ENCODE measurements at places on chromosomes 2 and 18.

DNA sequence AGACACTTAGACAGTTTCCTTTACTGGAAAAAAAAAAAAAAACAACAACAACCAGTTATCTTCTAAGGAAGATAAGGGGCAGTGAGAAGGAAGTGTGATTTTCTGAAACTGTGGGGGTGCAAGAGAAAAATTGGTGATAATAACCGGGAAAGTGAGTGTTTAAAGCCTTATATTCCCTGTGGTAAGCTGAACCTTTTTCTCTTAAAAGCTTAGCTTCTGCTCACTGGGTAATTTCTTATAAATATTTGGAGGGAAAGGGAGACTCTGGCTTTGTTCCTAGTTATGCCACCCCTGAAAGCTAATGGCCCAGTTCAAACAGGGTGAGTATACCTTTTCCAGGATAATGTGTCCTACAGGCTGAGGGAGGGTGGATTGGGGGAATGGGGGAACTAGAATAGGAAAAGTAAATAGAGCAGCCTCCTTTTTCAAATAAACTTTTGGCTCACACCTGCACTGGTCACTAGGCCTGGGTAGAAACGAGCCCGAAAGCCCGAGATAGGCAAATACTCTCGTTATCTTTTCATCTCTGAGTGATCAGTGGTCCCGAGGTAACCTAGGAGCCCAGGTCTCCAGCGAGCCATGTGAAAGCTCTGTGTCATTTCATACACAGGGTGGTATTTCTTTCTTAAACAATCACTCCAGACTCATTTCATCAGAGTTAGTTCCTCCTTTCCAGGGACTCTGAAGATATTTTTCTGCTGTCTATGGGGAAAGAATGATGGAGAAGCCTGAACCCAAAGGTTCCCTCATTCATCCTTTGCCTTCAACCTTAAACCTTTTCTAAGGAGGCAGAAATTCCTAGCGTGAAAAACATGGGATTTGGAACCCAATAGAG is 15.5 kb upstream of the SRBD1 start:
- no peak for DNase-seq

- no peak for DNase-seq
Measured at GRCh38 chr2:120224256-120224655, 1.1 kb upstream of the TMEM185B start.

DNA sequence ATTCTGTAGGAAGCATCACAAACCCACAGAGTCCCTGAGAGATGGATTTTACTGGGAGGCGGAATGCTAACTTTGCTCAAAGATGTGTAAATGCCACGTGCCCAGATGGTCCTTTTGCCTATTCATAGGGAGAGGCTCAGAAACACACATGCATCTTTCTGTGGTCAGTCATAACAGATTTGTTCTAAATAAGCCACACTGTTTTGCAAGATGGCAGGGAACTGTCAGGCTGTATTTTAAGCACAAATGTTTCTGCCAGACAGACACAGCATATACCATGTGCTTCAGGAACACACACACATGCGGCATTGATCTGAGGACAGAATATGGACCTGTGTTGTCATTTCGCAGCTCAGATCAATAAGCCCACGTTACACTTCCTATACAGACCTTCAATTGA is 312.0 kb downstream of the GPD2 start:
- no peak for DNase-seq

- no peak for DNase-seq
Measured at GRCh38 chr2:2107141-2107540, 223.9 kb downstream of the MYT1L start.

DNA sequence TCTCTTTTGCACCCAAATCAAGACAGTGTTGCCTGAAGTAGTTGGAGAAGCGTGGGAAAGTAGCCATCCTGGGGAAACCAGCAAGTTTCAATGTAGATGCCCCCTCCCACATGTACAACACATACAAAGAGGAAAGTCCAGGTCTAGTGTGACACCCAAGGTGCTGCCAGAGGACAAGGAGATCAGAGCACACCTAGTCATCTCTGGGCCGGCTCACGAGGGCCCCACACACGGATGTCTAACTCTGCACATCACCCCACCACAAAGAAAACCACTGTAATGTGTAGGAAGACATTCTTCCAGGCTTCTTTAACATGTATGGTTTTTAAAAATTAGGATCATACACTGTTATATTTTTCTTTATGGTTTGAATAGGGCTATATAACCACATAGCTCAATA is 21.6 kb downstream of the PARD6G start:
- no peak for DNase-seq

DNA sequence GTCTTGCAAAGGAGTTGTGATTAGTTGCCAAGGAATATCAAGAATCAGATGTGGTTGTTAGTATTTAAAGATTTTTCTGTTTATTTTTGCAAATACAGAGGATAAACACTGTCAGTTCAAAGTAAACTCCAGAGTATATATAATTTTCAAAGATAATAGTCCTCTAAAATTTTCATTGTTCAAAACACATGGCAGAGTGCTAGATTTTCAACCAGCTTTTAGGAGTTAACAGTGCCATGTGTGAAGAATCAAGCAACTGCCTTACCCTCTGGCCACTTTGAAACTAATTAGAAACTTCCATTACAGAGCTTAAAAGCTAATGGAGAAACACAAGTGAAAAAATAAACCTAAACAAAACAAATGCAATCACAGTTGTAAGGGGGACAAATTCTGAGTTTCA is 1605.6 kb upstream of the ZEB2 start:
- DNase-seq: no peak

GRCh38 chr18:29003194-29003593 is 826.3 kb upstream of the CDH2 start:
- no peak for DNase-seq

- DNase-seq: no peak
Measured at GRCh38 chr2:66536997-66537396, 102.1 kb downstream of the MEIS1 start.

GRCh38 chr2:4964579-4964978 is 727.6 kb upstream of the SOX11 start:
- no peak for DNase-seq

DNA sequence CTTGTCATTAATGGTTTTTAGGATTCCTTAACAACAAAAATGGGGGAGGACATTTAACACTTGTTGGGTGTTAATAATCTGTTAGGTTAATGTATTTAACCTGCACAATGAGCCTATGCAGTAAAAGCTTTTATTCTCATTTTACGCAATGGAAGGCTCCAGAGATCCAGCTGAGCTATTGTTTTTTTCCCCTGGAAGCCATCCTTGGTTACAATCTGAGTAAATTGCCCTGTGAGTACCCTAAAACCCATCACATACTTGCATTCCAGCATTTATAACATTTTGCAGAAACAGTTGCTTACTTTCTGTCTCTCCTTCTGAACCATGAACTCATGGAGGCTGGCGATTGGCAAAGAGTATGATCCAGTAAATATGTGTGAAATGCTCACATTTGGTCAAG is 30.2 kb upstream of the DOCK10 start:
- DNase-seq: no peak

GRCh38 chr18:231563-231962 is 36.3 kb downstream of the THOC1 start:
- no peak for DNase-seq

- DNase-seq: no peak
Measured at GRCh38 chr2:46290078-46290477, 7.1 kb upstream of the EPAS1 start.

DNA sequence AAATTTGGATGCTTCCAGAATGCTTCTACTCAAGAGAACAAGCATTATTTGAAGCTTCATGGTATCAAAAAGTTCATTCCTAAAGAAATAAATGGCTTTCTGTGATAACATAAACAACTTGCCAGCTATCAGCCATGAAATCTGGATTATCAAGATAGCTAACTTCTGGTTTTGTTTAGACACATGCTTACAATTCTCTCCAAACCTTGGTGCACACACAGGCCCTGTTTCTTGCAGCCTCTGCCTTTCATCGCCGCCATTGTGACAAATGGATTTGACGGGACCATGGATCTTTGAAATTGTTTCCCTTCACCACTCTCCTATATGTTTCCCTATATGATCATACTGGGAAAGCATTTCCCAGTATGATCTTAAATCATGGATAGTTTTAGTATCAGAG is 47.9 kb upstream of the CABLES1 start:
- no peak for DNase-seq

- no peak for DNase-seq
Measured at GRCh38 chr18:73656691-73657090, 490.9 kb downstream of the FBXO15 start.

DNA sequence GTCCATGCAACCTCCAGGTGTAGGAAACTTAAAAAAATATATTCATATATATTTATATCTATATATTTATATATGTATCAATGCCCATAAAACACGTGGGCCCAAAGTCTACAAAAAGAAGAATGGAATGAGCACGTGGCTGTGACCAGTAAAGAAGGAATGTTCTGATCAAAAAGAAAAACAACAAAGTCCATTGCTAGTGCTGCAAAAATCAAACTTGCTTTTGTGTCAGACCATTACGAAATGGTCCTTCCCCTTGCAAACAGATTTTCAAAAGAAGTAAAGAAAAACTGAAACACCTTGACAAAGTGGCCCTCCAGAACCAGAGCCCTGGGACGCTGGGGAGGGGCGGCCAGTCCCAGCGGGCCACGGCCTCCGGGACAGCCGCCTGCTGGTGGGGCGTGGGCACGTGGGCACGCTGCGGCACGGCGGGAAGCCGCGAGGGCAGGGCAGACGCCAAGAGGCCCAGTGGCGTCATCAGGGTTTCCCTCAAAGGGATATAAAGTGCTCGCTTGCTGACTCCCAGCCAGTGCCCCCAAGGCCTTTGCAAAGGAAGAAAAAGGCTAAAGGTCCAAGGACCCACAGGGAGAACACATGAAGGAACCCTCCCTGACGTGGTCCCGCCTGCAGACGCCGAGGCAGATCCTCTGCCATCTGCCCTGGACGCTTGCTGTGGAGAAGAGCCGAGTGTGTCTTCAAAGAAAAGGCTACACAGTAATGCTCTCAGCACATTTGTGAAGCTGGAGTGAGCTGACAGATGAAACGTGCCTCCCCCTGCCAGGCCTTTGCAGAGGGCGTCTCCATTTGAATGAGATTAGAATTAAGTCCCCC is 201.8 kb downstream of the TWIST2 start:
- no peak for DNase-seq

- DNase-seq: no peak
Measured at GRCh38 chr2:109032229-109032820, 43.3 kb upstream of the EDAR start.

- DNase-seq: no peak
Measured at GRCh38 chr2:237091779-237092436, 6.2 kb downstream of the COPS8 start.

DNA sequence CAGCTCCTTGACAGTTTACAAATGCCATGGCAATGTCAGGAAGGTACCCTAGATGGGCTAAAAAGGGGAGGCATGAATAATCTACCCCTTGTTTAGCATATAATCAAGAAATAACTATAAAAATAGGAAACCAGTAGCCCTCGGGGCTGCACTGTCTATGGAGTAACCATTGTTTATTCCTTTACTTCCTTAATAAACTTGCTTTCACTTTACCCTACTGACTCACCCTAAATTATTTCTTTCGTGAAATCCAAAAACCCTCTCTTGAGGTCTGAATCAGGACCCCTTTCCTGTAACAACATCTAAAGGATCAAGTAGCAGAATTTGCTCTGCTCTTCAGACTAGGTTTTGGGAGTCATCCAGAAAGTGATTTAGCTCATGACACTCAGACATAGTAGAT is 43.7 kb downstream of the CD8B2 start:
- DNase-seq: no peak

GRCh38 chr2:188292348-188293239 is 920 bp downstream of the GULP1 start:
- no peak for DNase-seq

GRCh38 chr18:52970686-52971085 is 630.7 kb downstream of the DCC start:
- no peak for DNase-seq

DNA sequence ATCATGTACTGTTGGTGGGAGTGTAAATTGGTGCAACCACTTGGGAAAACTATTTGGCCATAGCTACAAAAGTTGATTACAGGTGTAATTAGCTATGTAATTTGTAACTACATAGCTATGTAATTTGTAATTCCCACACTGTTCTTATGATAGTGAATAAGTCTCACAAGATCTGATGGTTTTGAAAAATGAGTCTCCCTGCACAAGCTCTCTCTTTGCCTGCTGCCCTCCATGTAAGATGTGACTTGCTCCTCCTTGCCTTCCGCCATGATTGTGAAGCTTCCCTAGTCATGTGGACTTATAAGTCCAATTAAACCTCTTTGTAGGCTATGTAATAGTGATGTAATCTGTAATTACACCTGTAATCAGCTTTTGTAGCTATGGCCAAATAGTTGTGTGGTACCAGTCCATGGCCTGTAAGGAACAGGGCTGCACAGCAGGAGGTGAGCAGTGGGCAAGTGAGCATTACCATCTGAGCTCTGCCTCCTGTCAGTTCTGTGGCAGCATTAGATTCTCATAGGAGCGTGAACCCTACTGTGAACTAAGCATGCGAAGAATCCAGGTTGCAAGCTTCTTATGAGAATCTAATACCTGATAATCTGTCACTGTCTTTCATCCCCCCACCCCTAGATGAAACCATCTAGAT is 133.7 kb upstream of the COPS8 start:
- DNase-seq: no peak

GRCh38 chr2:53998834-53999233 is 28.0 kb upstream of the PSME4 start:
- no peak for DNase-seq

- no peak for DNase-seq
Measured at GRCh38 chr18:12838178-12838634, 45.8 kb downstream of the PTPN2 start.

GRCh38 chr18:31946305-31947046 is 3.5 kb upstream of the TRAPPC8 start:
- DNase-seq: no peak

- DNase-seq: no peak
Measured at GRCh38 chr2:218129458-218130135, 3.8 kb downstream of the CXCR2 start.

DNA sequence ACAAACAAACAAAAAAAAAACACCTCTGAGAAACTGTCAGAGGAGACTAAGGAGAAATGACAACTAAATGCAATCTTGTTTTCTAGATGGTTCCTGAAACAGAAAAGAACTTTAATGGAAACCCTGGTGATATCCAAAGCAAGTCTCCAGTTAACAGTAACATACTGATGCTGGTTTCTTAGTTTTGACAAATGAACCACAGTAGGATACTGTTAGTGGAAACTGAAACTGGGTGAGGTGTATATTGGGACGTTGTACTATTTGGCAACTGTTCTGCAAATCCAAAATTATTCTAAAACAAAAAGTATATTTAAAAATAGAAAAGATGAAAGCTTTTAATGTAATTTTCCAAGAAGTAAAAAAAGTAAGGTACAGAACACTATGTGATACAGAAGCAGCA is 11.4 kb downstream of the SESTD1 start:
- DNase-seq: no peak

DNA sequence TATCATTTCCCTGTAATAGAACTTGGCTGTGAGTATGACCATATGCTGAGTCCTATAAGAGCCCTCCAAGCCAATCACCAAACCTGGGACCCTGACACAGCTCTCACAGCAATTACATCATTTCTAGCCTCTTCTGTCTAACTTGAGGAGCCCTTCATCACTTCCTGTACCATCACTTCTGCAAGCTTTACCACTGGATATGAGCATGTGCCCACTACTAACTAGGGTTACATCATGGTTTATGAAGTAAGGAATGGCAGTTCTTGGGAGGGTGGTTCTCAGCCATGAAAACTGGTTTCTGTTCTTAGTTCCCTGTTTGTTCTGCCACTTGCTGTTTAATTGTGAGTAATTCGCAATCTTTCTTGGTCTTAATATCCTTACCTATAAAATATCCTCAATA is 31.0 kb upstream of the EPB41L3 start:
- DNase-seq: no peak

- DNase-seq: no peak
Measured at GRCh38 chr2:207847807-207848544, 78.3 kb upstream of the FZD5 start.
